ENCODE measurements at places on chromosomes 6 and 20.
A peak's percentile ranks its signal among the peaks of the same experiment; 100 is the strongest.

- no peak for DNase-seq
Observed at GRCh38 chr6:111813237-111813636, 60.0 kb downstream of the FYN start.

DNA sequence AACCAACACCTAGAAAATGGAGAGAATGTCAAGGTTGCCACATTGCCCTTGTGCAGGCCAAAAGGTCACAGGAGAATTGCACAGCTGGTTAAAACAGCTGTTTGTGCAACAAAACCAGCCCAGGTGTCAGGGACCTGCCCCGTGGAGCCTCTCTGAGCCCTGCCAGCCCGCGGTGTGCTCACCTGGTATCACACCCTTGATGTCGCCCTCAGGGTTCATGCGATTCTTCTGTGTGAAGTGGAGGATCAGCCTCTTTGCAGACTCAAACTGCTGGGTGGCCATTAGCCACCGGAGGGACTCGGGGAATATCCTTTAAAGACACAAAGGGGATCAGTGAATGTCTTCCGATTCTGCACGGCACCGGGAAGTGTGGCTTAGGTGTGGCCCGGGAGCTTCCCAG is 39.2 kb downstream of the PSMG4 start:
- DNase-seq: no peak

DNA sequence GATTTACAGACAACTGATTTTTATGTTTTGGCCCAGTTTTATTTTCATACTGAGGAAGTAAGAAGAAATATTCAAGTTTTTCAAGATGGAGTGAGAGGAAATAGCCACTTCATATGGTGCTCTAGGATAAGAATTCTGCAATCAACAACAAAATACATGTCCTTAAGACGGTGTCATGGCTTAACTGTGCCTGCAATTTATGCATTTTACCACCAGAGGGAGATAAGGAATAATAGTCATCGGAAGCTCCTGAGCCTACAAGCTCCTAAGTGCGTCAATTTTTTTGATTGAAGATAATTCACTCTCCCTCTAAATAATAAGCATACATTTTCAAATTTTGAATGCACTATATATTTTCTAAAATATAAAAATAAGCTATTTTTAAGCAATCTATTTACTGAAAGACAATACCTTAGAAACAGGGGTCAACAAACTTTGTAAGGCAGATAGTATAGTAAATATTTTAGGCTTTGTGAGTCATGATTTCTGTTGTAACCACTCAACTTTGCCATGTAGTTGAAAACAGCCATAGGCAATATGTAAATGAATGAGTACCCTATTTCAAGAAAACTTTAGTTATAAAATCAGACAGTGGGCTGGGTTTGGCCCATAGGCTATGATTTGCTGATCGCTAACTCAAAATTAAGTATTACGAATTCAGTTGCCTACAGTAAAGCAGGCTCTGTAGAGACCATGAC is 230.9 kb upstream of the DTNBP1 start:
- DNase-seq: no peak

GRCh38 chr6:48068278-48069251 is 42.4 kb downstream of the PTCHD4 start:
- peak; percentile 34 for DNase-seq

DNA sequence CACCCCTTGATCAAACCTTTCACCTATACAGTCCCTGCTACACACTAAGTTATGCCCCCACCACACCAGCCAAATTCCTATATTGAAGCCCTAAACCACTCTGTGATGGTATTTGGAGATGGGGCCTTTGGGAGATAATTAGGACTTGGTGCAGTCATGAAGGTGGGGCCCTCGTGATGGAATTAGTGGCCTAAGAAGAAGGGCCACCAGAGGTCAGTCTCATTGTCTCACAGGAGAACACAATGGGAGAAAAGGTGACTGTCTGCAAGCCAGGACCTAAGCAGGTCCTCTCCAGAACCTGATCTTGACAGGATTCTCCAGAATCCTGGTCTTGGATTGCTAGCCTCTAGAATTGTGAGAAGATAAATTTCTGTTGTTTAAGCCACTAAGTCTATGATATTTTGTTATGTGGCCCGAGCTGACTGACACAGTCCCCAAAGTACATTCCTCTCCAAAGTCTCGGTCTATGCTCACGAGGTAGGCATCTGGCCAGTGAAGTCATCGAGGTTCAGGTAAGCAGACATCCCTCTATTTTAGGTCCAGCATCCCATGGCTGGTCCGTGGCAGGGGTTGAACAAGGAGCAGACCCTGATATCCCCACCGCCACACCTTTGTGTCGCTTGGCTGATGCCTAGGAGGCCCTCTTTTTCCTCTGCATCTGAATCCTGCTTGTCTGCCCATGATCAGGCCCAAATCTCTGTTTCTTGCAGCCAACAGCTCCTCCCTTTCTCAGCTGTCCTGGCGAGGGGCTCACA is 138.9 kb downstream of the NFATC2 start:
- no peak for DNase-seq
